ENCODE measurements at places on chromosomes 12 and 14.

- DNase-seq, result no peak
Measured at GRCh38 chr12:133172491-133172890, 8.8 kb upstream of the ZNF268 start.

- DNase-seq, result no peak
Measured at GRCh38 chr12:913919-914698, 35.4 kb downstream of the RAD52 start.

DNA sequence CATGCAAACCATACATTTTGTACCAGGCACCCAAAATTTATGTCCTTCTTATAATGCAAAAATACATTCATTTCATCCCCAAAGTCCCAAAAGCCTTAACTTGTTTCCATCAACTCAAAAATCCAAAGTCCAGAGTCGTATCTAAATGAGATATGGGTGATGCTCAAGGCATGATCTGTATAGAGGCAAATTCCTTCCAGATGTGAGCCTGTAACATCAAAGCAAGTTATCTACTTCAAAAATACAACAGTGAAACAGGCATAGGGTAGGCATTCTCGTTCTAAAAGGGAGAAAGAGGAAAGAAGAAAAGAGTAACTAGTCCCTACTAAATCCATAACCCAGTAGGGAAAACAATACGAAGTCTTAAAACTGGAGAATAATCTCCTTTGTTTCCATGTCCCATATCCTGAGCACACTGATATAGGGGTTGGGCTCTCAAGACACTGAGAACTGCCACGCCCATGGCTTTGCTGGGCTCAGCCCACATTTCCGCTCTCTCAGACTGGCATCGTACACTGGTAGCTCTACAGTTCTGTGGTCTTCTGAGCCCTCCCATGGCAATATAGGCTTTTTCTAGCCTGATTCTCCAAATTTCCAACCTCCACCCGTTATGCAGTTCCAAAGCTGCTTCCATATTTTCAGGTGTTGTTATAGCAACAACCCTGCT, 232.8 kb downstream of the TMTC2 start:
- no peak for DNase-seq

DNA sequence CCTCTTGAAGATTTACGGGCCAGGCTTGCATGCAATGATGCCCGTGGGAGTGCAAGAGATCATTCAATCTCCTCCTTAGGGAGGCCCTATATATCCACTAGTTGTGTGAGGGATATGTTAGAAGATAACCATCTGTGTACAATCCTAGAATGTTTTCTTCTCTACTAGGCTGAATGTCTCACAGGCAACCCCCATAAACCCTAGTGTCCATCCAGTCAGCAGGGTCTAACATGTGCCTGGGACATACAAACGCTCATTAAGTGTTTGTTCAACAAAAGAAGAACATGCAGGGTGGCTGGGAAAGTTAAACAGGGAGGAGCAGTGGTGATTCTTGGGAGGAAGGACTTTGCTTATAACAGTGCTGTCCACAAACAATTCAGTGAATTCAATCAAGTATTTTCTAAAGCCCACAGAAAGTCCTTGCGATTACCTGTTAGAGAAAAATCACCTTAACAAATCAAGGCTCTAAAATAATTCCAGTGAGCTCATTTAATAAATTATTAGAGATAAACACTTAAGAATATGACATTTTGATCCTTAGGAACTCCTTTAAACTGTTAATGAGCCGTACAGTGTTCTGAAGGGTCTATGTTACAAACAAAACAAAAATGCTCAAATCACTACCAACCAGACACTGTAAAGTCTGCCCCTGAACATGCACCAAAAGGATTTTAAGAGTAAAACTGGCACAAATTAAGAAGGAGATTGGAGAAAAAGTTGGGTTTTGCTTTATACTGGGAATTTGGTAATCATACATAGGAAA, 96.6 kb upstream of the FERMT2 start:
- DNase-seq, result no peak

DNA sequence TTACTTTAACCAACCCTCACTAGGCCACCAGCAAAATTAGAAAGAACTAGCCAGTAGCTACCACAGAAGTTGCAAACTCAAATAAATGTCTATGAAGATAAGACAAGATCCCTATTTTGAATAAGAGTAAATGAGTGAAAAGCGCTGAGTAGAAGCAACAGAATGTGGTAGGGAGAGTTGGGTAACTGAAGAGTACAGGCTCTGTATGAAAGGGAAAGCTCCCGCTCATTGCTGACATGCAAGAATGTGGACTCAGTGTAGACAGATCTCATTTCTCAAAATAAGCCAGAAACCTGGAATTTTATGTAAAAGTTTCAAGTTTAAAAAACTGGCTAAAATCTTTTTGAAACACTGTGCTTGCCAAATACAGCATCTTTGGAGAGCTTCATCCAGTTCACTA, 63.9 kb downstream of the NAV3 start:
- no peak for DNase-seq

GRCh38 chr12:59444932-59445331, 150.9 kb upstream of the SLC16A7 start:
- DNase-seq, result no peak

- no peak for DNase-seq
Measured at GRCh38 chr12:89475203-89475990, 49.2 kb downstream of the GALNT4 start.

GRCh38 chr12:61915420-61915819, 344.8 kb upstream of the USP15 start:
- no peak for DNase-seq

DNA sequence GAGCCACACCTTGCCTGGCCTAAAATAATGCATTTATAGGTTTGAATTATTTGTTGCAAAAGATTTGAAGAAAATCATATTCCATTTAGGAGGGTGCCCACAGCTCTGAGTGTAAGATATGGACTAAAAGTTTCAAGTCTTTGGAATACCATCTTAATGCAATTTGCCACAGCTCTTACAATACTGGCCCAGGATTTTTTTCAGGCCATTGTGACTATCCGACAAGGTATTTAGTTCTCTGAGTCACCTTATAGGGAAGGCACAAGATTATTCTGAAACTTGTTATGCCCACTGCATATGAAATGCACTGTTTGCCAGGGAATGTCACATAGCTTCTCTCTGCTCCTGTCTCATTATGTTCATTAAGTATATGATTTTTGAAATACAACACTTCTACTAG, 29.6 kb upstream of the SLC6A13 start:
- no peak for DNase-seq

DNA sequence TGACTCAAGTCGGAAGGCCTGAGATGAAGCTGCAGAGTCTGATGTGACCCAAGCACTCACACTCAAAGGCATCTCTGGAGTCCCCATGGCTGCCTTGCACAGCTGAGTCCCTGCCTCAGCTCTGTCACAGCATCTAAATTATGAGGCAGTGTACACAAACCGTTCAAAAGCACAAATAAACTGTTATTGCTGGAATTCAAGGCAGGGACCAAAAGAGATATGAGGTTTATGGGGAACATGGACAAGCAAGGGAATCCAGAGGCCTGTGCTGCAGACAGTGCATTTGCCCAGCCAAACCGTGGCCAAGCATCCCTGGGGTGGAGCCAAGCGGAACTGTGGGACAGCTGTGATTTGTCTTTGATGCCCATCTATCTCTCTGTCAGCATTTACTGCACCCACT, 91.3 kb downstream of the RPS29 start:
- no peak for DNase-seq

GRCh38 chr14:33715227-33715528, 235.7 kb downstream of the EGLN3 start:
- DNase-seq, result no peak

- DNase-seq, result no peak
Measured at GRCh38 chr14:45678163-45678562, 425.2 kb upstream of the MIS18BP1 start.

- no peak for DNase-seq
Measured at GRCh38 chr12:82745063-82745674, 58.5 kb downstream of the TMTC2 start.

DNA sequence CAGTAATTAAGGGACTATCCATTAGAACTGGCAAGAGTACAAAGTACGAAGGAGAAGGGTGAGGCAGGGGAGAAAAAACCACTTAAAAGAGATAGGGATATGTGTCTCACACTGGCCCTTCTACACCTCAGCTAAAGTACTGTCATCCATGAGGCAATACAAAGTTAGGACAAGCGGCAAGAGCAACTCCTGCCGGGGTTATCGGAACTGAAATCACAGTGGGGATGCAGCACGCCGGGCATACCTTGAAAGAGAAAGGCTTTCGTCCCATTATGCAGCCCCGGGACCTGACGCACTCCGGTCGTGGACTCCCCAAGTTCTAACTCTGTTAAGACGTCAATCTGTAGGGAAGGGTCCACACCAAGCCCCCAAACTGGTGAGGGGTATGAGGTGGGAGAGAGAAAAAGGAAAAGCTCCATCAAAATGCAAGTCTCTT, 1.1 kb downstream of the NELL2 start:
- no peak for DNase-seq

DNA sequence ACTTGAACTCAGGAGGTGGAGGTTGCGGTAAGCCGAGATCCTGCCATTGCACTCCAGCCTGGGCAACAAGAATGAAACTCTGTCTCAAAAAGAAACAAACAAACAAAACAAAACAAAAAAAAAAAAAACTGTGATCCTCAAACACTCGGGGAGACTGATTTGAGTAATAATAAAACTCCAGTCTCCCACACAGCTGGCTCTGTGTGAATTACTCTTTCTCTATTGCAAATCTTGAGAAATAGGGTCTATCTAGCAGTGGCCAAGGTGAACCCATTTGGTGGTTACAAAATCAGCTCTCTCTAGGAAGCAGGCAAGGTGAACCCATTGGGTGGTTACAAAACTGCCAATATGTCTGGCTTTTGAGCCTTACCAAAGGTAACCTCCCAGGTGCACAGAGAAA, 6.0 kb upstream of the ACOT6 start:
- DNase-seq, result no peak

DNA sequence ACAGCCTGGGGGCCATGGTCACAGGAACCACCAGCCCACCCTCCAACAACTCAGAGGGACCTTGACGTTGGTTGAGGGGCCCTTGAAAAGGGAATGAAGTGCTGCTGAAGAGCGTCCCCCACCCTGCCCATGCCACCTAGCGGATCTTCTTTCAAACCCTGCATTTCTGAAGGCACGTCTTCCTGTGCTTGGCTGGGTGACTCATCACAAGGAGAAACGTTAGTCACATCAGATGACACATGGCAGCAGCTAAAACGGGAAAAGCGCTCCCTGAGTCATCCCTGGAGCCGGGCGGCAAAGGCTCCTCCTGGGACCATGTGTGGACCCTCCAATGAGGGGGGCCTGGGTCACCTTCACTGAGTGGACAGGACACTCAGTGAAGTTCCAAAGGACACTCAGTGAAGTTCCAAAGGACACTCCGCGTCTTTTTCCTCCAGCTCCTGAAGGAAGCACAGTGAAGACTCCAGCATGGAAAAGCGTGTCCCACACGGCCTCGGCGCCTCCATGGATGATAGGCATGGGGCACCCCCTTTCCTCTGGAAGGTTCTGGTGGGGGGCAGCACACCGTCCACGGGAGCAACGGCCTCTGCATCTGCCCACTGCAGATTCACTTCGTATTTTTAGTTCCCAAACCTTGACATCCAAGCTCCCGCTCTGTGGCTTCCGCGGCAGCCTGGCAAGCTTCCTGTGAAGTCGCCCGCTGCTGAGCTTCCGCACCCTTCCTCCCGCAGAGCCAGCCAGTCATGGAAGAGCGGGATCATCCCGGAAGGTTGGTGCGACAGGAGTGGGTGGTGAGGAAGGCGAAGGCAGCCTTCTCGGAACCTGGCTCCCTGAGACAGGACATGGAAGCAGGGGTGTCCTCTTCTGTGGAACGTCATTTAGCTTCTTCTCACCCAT, 383.4 kb downstream of the VRK1 start:
- DNase-seq, result no peak

DNA sequence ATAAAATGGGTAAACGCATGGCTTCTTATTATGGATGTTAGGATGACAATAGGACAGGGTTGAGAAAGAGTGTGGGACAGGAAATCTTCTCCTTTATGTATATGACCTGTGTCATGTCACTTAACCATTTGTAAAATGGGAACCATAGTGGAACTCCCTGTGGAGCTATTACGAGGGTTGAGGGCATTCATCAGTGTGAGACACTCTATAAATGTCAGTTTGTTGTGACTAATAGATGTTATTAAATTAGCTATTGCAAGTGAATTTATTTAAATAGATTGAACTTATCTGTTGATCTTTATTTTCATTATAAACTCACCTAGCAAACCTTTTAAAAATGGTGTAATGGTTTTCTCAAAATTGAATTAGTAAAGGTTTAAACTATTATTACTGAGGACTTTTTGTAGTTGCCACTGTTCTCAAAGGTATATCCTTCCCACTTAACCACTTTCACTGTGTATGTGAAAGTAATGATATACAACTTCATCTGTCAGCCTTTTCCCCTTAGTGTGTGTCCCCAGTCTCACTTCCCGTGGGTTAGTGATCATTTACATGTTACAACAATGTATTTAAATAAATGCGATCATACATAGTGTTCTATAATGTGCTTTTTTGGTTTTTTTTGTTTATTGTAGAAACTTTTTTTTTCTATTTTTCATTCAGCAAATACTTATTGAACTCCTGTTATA, 17.1 kb downstream of the HELB start:
- DNase-seq, result no peak

DNA sequence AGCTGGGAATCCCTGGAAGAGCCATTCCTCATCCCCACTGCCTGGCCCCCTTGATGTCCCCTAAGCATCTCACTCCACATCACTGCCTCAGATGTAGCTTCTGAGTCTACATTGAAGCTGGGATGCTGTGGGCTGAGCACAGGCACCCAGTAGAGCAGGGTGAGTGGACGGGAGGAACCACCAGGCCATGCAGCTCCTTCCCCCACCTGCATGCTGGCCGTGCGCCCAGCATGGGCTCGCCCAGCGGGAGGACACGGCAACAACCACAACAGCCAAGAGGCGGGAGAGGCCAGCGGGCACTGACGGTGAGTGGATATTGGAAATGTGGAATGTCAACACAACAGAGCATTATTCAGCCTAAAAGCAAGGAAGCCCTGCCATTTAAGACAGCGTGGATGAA, 310.9 kb downstream of the ADGRD1 start:
- no peak for DNase-seq

DNA sequence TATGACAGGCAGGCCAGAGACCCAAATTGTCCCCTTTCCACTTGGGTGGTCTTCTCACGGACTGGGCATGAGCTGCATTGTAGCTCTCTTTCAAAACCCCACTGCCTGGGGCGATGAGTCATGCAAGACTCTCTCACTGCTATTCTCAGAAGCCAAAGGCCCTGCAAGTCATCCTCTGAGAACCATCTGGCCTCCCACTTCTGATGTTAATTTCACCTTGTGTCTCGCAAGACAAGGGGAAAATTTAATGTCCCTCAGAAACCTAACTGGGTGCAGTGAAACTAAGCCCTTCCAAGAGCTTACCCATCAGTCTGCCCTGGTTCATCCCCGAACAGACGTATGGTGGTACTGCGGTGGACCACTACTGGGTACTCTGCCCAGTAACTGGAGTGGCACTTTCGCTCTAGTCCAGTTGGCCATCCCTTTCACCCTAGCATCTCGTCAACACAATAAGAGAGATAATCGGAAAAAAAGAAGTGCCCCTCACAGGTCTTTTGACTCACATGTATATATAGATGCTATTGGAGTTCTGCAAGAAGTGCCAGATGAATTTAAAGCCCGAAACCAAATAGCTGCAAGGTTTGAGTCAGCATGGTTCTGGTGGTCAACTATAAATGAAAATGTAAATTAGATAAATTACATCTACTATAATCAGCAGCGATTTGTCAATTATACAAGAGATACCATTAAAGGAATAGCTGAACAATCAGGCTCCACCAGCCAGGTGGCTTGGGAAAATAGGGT, 31.3 kb upstream of the LALBA start:
- DNase-seq, result no peak

GRCh38 chr14:65213316-65213715, 111.0 kb upstream of the MAX start:
- no peak for DNase-seq

GRCh38 chr12:22578328-22578727, 34.0 kb upstream of the C2CD5 start:
- no peak for DNase-seq
